ENCODE measurements at places on chromosomes 11 and 22.

- DNase-seq: no peak
Observed at GRCh38 chr22:40721266-40721665, 42.0 kb downstream of the MCHR1 start.

DNA sequence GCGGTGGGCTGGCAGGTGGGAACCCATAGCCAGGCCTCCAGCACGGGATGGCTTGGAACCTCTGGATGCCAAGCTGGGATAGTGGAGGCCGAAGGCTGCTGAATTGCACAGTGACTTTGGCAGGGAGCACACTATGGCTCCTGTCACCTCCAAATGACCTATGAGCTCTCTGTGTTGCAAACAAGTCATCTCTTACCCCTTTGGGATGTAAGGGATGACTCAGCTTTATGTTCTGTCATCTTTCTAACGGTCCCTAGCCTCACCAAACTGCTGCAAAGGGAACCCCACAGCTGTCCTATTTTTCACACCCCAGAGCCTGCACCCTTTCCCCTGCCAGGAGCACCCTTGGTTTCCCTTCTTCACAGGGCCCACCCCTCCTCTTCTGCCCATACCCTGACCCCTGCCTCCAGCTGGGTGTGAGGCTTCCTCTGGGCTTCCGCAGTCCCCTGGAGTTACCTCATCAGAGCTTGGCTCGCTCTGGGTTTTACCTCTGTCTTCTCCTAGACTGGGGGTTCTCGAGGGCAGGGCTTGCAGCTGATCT is 2.7 kb upstream of the SCUBE1 start:
- DNase-seq: no peak

- no peak for DNase-seq
Observed at GRCh38 chr22:21032037-21032867, at the start of gene SLC7A4. Gene SLC7A4 (minus strand): TSS chr22:21032561. CDS start chr22:21031812, 749 bp downstream.

GRCh38 chr11:75022296-75022695 is 33.6 kb downstream of the NEU3 start:
- DNase-seq: no peak

DNA sequence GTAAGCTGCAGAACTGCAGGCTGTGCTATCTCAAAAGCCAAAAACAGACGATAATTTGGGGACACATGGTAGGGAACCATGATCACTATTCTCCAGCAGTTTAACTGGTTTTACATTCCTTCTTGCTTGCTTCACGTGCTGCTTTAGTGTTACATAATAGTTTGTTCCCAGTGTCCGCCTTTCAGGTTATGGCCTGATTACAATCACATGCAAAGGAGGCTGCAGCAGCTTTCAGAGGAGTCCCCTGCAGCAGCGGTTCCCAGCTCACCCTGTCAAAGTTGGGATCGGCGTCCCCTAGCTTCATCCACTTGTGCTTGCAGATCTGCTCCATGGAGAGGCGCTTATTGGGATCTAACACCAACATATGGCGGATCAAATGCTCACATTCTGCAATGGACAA is 39.2 kb upstream of the APOA1 start:
- no peak for DNase-seq

GRCh38 chr22:37931893-37932389 is 21.5 kb downstream of the C22orf23 start:
- no peak for DNase-seq

DNA sequence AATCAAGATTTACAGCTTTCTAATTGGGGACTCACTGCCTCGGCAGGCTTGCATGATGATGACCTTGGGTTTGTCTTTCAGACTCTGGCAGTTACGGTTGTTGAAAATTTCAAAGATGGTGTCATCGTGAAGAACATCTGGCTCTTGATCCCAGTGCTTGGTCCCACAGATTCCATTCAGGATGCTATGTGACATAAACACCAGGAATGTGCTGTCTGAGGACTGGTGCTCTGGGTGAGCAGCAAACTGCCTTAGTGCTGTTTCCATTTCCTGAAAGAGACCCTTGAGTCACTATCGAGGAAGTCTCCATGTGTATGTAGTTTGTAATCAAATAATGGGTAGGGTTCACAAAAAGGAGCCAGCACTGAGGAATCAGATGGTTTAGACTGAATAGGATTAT is 7.1 kb downstream of the CASP12 start:
- DNase-seq: no peak

DNA sequence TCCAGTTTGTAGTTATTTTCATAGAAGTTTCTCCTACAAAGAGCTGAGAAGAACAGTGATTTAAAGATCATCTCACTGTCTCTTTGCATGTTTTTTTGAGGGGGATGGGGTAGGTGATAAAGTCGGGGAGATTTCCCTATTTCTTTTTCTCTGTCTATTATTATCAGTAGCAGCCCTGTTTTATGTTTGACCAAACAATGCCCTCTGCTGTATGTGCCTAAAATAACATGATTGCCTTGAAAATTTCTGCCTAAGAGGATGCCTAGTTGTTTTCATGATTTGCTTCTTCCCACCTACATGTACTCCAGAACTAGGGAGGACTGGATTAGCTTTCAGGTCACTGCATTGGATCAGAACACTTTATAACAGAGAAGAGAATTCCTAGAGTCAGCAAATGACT is 1330.2 kb downstream of the LRRC4C start:
- no peak for DNase-seq

GRCh38 chr11:35332524-35332923 is 86.8 kb downstream of the SLC1A2 start:
- DNase-seq: no peak

GRCh38 chr11:27100534-27100933 is 59.9 kb downstream of the BBOX1 start:
- DNase-seq: no peak

DNA sequence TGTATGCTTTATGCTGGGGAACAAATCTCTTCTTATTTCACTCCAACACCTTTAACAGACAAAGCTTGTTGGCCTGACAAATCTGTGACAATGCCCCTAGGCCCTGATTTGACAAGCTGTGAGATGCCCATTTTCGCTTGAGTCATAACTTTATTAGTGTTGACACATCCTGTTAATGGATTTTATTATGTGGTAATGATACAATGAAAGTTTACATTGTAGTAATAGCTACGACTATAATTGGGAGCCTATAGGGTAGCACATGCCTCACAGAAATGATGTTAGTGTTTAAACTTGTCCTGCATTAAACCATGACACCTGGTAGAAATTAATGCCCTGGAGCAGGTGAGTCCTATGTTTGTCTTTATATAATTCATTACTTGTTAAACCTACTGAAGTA is 3.3 kb upstream of the MMP10 start:
- DNase-seq: no peak

GRCh38 chr11:59615120-59615636 is 396 bp downstream of the OSBP start:
- no peak for DNase-seq

DNA sequence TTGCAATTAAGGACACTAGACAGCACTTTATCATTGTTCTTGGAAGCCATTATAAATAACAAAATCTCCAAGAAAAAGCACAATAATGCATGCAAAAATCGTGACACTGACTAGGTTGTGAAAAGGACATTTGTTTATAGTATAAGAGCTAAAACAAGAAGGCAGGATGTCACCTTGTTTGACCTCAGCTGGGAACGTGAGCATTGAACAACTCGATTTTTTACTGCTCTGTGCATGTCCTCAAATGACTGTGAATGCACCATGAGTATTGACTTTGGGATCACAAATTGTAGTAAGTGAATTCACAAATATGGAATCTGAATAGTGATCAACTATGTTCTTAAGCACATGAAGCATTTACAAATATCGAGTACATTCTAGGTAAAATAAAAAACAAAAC is 35.3 kb upstream of the ARHGAP20 start:
- no peak for DNase-seq
